ENCODE measurements at places on chromosomes 7 and 10.

- DNase-seq = peak; percentile 82
Measured at GRCh38 chr10:59047180-59047579, 129.3 kb upstream of the PHYHIPL start.

- peak; percentile 60 for DNase-seq
Measured at GRCh38 chr7:73850781-73851207, 8.5 kb upstream of the METTL27 start.

DNA sequence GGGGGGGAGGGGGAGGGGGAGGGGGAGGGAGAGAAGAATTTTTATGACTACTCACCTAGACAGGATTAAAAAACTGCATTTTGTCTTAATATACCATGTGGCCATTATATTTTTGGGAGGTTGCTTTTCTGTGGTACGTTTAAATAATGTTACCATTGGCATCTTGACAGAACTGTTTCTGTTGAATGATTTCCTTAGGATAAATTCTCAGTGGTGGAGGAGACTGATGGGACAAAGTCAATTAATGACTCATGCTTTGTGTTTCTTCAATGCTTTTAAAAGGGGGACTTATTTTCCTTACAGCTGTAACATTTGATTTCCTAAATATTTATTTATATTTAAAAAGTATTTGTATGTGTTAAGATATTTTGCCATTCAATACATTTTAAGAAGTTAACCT lies 13.7 kb downstream of the AGR2 start:
- DNase-seq = no peak

GRCh38 chr7:44707558-44708230 lies 41.0 kb upstream of the ZMIZ2 start:
- no peak for DNase-seq

DNA sequence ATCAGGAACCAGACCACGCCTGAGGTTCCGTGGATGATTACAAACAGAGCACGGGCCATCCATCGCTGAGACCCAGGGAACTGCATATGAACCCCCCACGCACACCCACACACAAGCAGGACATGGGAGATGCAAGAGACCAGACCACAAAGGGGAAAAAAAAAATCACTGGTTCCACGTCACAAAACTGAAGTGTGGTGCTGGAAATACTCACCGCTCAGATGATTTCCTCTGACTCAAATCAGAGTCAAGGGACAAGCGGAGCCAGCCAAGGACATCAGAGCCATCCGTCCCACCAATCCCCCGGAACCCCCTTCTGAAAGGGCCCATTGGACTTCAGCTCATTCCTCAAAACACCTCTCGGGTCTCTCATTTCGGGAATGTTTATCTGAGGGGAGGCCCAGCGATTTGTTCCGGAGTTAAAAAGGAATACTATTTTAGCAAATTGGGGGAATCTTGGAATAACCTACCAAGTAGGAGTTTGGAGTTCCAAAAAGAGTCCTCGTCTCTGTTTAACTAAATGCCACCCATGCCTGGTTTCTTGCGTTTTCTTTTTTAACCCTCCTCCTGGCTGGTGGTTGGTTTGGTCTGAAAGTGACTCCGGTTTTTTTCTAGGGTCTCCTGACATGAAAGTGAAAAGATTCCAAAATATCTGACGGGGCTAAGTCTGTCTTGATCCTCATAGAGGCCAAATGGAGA lies 15.0 kb downstream of the SNX8 start:
- DNase-seq = no peak

DNA sequence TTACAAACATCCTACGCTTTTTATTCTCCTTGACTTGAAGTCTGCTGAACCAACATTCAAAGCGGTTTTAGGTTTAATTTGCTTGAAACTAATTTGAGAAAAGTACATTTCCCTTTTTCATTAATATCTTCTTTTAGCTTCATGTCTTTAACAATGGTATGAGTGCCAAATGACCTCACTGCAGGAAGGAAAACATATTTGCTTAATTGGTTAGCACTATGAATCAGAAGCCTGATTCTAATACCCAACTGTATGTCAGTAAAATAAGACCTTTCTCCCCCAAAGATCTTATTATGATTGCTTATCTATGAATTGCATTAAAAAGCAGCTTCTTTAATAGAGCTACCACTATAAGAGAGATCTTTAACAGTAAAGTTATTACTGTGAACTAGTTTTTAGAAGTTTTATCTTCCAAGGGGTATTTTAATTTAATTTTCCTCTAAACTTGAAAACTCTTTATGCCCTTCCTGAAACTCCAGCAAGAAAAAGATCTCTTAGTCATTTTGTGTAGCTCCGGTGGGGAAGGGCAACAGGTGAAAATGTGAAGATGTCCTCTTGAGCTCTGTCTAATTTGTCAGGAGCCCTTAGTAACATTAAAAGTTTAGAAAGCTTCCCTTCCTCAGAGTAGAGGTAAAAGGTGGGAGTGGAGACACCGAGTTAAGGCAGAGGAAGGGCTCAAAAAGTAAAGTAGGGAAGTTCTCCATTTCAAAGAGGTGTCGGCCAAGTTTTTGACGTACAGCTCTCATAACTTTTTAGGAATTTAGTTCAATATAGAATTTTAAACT lies 6.1 kb downstream of the COL1A2 start:
- no peak for DNase-seq

GRCh38 chr10:114499116-114499515 lies 94.8 kb upstream of the AFAP1L2 start:
- DNase-seq = no peak

- no peak for DNase-seq
Measured at GRCh38 chr7:155324012-155324917, 26.6 kb downstream of the INSIG1 start.

DNA sequence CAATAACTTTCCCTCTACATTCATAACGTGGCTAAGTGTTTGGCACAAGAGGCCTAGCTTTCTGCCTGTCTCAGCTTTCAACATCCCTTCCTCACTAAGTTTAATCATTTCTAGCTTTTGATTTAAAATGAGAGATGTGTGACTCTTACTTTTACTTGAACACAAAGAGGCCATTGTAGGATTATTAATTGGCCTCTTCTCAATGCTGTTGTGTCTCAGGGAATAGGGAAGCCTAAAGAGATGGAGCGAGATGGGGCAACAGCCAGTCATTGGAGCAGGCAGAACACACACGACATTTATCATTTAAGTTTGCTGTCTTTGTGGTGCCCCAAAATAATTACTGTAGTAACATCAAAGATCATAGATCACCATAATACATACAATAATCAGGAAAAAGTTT lies 167.1 kb upstream of the TRIM24 start:
- no peak for DNase-seq

- no peak for DNase-seq
Measured at GRCh38 chr7:19552576-19552975, 156.3 kb downstream of the POLR1F start.

DNA sequence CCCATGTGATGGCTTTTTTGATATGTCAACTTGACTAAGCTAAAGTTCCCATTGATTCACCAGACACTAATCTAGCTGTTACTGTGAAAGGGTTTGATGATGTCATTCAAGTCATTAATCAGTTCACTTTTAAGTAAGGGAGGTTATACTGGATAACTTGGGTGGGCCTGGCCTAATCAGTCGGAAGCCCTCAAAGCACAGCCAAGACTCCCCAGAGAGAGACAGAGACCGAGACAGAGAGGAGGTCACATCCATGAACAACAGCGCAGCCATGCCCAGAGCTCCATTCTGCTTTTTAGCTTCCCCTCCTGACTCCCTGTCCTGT lies 103.4 kb downstream of the TRIL start:
- no peak for DNase-seq

Measured in RPMI8226 (cell line).